AG04450 (cell line): ENCODE measurements at places on chromosomes 6 and 20.

DNA sequence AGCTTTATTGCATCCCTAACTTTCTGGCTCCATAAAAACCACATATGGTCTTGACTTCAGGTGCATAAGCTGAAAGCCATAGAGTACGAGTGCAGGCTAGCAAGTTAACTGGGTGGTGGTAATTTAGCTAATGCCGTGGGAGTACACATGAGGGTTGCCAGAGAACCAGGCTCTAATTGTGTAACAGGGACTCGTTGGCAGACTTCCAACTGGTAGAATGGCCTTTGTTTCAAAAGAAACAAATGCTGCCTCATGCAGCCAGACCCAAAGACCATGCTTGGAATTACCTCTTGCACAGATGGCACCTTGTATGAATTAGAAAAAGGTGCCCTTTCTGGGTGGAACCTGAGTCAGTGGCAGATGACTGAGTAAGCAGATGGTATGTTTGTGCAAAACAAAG is 73.2 kb downstream of the LY86 start:
- no peak for DNase-seq

- DNase-seq = no peak
These were observed 55.2 kb downstream of the SMLR1 start for GRCh38 chr6:130882370-130882769.

DNA sequence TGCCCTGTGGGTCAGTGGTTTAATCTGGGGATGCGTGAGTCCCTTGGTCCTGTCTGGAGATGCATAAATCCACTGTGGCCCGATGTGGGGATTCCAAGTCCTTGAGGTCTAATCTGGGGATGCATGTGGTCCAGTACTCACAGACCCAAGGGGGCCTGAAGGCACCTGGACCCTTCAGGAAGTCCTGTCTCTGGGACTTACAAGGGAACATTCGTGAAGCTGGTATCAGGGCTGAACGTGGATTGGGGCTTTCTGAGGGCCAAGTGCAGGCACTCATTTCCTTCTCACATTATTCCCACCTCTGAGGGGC is 25.2 kb upstream of the GTSF1L start:
- no peak for DNase-seq

GRCh38 chr6:80638213-80639055 is 532.0 kb downstream of the BCKDHB start:
- DNase-seq = peak; percentile 71

GRCh38 chr6:148021699-148022098 is 320.9 kb upstream of the SASH1 start:
- no peak for DNase-seq

- DNase-seq = no peak
These were observed 71.5 kb upstream of the HDAC2 start for GRCh38 chr6:114042267-114043016.

- no peak for DNase-seq
These were observed 3.4 kb upstream of the KCNG1 start for GRCh38 chr20:51026269-51026668.

DNA sequence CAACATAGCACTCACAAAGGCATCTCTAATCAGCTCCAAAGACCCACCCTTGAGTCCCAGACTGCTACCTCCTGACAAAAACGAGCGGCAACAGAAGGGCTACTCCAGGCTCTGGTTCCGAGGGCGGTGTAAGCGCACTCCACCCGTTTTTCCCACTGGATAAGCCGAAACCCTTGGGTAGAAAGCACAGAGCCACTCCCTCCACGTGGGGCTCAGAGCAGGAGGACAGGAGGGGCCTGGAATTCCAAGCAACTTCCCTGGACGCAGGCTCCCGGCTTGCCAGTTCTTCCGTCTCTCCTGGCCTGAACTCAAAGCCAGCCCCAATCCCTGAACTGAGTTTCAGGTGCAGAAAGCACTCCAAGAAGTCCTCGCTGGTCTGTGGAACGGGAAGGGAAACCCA is 7.4 kb downstream of the GMEB2 start:
- DNase-seq = no peak

- no peak for DNase-seq
These were observed 118.3 kb downstream of the KCNQ5 start for GRCh38 chr6:72740135-72740534.

DNA sequence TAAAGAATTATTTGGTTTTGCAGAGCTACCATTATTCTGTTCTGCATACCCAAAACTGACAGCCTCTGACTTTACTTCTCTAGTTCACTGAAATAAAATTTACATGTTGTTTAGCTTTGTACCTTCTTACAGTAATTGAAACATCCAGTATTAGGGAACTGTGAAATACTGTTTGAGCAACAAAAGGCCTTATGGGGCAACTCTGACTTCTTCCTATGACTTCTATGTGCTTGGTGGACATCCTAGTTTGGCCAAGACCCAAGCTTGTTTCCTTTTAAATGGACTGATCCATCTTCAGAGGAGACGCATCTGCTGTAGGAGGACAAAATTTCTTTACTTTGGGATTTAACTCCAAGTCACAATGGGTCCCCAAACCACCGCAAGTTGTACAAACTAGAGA is 44.7 kb downstream of the NR2E1 start:
- no peak for DNase-seq

DNA sequence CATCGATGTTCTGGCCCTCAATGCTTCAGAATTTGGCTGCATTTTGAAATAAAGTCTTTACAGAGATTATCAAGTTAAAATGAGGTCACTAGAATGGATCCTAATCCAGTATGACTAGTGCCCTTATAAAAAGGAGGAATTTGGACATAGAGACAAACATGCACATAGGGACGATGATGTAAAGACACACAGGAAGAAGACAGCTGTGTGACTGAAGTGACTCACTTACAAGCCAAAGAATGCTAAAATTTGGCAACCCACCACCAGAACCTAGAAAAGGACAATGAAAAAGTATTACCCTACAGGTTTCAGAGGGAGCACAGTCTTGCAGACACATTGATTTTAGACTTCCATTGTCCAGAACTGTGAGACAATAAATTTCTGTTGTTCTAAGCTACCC is 322.8 kb upstream of the GJE1 start:
- no peak for DNase-seq

GRCh38 chr20:32589256-32589655 is 4.1 kb upstream of the NOL4L start:
- DNase-seq = no peak
